GM23248 (cell line): ENCODE measurements at places on chromosomes 4 and X. TPM values are rescaled to one million over a fixed set of nuclear protein-coding genes. Genes with fewer than 3 reads are reported as not detected.

Gene STIM2
- total RNA-seq, result 13.8 and 16.7 TPM in 2 replicates

- H3K27ac ChIP-seq, result no peak overlapping the region
- H3K27me3 ChIP-seq, result no peaks in the 10 kb centered on the region
- no peak for DNase-seq
- H3K4me1 ChIP-seq, result no peaks in the 10 kb centered on the region
- H3K4me3 ChIP-seq, result no peak overlapping the region
- no peaks in the 10 kb centered on the region for H3K36me3 ChIP-seq
Measured at GRCh38 chrX:20046864-20047263, 56.0 kb upstream of the BCLAF3 start.

Gene CLDN24
- 0.51 TPM in 1 of 2 replicates, not detected in the other for total RNA-seq

GRCh38 chr4:65667506-65668041 lies 2.7 kb downstream of the EPHA5 start:
- peak overlapping the region; percentile 40; the same call in 1 of the 2 replicates for H3K4me3 ChIP-seq
- DNase-seq, result no peak
- no peak overlapping the region for H3K27ac ChIP-seq
- no peaks in the 10 kb centered on the region for H3K36me3 ChIP-seq
